ENCODE measurements at places on chromosomes 3 and 15.

DNA sequence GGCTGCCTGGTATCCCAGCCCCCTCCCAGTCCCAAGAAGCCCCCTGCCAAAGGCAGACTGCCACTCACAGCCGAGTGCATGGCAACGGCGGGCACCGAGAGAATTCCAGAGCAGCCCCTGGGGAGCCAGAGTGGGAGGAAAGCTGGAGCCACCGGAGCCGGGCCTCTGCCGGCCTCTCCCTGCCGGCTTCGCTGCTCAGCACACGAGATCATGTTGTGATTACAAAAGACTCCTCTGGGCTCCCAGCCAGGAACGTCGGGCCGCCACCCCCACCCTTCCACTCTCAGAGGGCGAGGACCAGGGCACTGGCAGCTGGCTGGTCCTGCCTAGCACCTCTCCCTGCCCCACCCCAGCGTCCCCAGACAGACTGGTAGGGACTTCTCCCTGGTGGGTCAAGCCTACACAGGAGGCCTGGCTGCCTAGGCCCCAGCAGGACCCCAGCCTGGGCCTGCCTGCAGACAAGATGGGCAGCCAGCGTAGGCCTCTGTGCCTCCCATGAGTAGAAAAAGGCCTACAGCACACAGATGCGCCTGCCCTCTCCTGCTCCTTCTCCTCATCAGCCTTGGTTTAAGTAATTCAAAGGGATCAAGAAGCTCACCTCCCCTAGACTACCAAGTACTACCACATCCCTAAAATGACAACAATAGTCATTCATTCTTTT lies at the start of gene CCDC9B:
Gene CCDC9B (minus strand): TSS at position 200 of the 661 bp plus-strand sequence. CDS start 120 bp downstream, at position 80.
- peak; percentile 96 for DNase-seq

GRCh38 chr3:39513791-39514369 lies 46.4 kb downstream of the MOBP start:
- no peak for DNase-seq

GRCh38 chr3:27378331-27378730 lies 9.1 kb upstream of the NEK10 start:
- DNase-seq: no peak

DNA sequence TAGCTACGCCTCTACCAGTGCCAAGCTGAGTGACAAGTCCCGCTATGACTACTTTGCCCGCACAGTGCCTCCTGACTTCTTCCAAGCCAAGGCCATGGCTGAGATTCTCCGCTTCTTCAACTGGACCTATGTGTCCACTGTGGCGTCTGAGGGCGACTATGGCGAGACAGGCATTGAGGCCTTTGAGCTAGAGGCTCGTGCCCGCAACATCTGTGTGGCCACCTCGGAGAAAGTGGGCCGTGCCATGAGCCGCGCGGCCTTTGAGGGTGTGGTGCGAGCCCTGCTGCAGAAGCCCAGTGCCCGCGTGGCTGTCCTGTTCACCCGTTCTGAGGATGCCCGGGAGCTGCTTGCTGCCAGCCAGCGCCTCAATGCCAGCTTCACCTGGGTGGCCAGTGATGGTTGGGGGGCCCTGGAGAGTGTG lies 5.7 kb downstream of the GRM2 start:
- peak; percentile 80 for DNase-seq

DNA sequence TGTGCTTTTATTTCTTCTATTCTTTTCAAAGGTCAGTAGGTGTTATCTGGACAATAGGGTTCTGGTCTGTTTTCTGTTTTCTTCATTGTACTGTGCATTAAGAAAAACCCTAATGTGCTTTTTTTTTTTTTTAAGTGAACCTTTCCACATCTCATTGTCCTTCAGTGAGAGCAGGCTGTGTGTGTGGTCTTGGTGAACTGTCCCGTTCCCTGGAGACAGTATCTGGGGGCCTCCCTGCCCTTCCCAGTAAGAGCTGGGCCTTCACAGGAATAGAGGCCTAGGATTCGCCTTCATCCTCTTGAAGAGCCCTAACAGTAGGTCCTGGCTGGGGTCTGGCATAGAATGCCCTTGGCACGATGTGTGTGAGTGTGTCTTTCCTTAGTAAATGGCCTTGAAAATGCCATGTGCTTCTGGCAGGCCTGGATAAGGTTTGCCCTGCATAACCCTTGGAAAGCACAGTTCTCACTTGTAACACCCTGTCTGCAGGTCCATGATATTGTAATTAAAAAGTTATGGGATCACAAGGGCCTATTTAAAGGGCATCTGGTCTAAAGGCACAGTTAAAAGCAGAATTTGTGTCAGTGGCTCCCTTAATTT lies 81.2 kb downstream of the IGF1R start:
- DNase-seq: no peak

DNA sequence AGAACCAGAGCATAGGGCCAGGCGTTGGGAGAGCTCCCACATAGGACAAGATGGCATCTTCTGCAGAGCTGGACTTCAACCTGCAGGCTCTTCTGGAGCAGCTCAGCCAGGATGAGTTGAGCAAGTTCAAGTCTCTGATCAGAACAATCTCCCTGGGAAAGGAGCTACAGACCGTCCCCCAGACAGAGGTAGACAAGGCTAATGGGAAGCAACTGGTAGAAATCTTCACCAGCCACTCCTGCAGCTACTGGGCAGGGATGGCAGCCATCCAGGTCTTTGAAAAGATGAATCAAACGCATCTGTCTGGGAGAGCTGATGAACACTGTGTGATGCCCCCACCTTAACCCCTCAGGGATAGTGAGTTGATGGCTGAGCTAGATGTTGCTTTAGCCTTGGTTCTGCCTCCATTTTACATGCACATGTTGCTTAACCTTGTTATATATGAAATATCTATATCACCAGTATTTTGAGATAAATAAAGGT lies at the start of gene PYDC2:
Gene PYDC2 (plus strand): TSS at position 51 of the 483 bp plus-strand sequence. CDS start 0 bp downstream, at position 51.
- DNase-seq: no peak

DNA sequence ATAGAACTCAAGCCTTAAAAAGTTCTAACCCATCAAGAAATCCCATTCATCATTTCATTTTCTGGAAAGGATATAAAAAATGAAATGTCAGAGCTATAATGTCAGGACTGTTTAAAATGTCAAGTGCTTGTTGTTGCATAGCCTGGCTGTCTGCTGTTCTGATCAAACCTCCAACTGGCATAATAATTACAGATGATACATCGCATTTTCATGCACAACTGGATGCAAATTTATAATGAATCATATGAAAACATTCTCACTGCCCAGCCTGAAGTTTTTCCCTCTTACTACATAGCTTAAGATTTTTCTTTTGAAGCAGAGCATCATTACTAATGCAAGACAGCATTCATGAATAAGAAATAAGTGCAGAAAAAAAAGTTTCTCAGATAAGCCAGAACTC lies 46.5 kb downstream of the GUCA1C start:
- no peak for DNase-seq

- no peak for DNase-seq
Measured at GRCh38 chr3:29410660-29411405, 130.0 kb downstream of the RBMS3 start.

DNA sequence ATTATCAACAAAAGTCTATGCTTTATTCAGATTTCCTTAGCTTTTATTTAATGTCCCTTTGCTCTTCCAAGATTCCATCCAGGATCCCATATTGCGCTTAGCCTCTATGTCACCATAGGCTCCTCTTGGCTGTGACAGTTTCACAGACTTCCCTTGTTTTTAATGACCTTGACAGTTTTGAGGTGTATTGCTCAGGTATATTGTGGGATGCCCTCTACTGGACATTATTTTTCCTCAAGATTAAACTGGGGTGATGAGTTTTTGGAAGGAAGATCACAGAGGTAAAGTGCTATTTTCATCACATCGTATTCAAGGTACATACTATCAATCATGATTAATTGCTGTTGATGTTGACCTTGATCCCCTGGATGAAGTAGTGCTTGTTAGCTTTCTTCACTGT lies 99.1 kb upstream of the SMAD3 start:
- DNase-seq: no peak

- DNase-seq: no peak
Measured at GRCh38 chr3:178826435-178827123, 245.0 kb downstream of the ZMAT3 start.

DNA sequence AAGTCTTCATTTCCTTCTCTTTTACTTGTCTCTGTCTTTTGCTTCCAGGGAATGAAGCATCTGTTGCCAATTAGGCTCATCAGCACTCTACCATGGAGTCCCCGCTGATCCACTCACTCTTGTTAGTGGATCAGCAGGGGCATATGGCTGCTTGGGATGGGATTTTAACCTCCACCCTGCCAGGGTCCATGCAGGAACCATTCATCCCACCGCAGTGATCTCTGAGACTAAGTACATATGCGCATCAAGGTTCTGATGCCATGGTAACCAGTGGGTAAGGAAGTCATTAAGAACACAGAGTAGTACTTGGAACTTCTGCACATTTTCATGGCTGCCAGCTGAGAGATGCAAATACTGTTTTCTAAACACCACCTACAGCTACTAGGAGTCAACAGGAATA lies 374.0 kb upstream of the ALCAM start:
- no peak for DNase-seq

DNA sequence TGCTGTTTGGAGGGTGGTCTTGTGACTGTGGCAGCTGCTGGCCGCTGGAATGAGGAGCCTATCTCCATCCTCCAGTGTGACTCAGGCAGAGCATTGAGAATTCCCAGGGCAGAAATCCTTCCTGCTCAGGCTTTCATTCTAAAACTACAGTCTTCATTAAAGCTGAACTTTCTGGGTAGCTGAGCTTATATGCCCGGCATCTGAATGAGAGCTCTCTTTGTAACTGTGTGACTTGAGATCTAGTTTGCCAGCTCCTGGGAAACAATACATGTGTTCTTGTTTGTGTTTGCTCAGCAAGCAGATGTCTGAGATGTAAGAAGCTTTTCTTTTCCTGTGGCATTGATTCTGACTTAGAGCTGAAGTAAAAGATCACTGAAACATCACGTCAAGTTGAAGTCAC lies 22.4 kb downstream of the RLBP1 start:
- DNase-seq: no peak

DNA sequence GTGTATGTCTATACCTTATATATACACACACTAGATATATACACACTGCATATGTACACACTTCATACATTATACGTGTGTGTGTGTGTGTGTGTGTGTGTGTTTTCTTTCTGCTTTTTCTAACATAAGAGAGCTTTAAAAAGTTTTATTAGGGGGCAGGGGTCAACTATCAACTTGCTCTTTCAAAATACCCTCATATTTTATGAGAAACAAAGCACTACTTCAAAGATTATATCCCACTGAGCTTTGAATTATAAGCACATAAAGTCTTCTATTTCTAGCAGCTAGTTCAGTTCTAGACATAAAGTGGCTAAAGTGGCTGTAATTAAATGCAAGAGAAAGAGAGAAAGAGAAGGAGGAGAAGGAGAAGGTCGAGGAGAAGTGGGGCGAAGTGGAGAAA lies 1361.3 kb downstream of the ZPLD1 start:
- no peak for DNase-seq

GRCh38 chr3:127712881-127713771 lies 40.4 kb downstream of the ABTB1 start:
- no peak for DNase-seq

DNA sequence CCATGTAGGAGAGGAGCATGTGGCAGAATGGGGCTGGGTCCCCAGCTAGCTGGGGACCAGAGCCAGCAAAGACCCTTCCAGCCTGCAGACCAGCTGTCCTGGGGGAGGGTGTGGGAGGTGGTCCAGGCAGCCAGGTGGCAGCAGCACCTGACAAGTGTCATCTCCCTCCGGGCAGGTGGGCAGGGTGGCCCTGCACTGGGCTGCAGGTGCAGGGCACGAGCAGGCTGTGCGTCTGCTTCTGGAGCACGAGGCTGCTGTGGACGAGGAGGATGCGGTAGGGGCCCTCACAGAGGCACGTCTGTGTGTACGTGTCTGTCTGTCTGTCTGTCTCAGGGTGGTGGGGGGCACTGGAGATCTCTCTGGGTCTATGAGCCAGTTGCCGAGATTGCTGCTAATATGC lies 5.5 kb downstream of the ANKDD1A start:
- no peak for DNase-seq

- no peak for DNase-seq
Measured at GRCh38 chr3:23739536-23739935, 66.2 kb upstream of the UBE2E1 start.

GRCh38 chr3:113051787-113052186 lies 61.0 kb downstream of the GTPBP8 start:
- no peak for DNase-seq

- DNase-seq: no peak
Measured at GRCh38 chr15:62783303-62783957, 259.1 kb upstream of the TPM1 start.

DNA sequence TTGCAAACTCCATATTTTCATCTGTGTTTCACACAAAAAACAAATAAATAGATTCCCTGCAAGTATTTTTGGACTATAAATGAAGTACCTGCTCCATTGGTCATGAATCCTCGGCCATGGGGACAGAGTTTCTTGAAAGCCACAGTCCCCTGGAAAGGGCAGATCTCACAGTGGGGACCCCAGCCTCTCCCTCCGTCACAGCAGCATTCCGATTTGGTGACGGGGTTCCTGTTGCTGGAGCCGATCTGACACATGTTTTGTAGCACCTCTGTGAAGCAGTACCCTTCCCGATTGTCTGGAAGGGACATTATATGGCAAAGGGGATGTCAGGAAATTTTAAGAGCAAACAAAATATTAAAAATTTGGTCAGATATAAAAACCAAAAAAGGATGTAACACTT lies 96.2 kb downstream of the DUT start:
- no peak for DNase-seq

- DNase-seq: no peak
Measured at GRCh38 chr3:140510303-140510861, 167.5 kb upstream of the TRIM42 start.

- no peak for DNase-seq
Measured at GRCh38 chr3:52331091-52331490, 15.0 kb downstream of the DNAH1 start.

- no peak for DNase-seq
Measured at GRCh38 chr3:101163554-101163953, 156.8 kb downstream of the IMPG2 start.

Measured in osteocyte (in vitro differentiated cells).